Naive thymus-derived CD4-positive, alpha-beta T cell (primary cell): ENCODE measurements at places on chromosomes 2 and 18. TPM values are rescaled to one million over a fixed set of nuclear protein-coding genes. Genes with fewer than 3 reads are reported as not detected.

SGPP2 gene
- 0.68 TPM for total RNA-seq

CHRNA1 gene
- not detected for total RNA-seq

LDLRAD4 gene
- 84.3 TPM for total RNA-seq

PHLPP1 gene
- total RNA-seq: 9.7 TPM

KCNF1 gene
- not detected for total RNA-seq

RAPGEF4 gene
- 1.4 TPM in 2 replicates for total RNA-seq

ASTL gene
- 0.38 and 0.73 TPM in 2 replicates for total RNA-seq

KIF1A gene
- not detected for total RNA-seq

ASB18 gene
- total RNA-seq: not detected

POTEC gene
- not detected for total RNA-seq

TUBA4A gene
- total RNA-seq: 196 TPM

MRPL19 gene
- total RNA-seq: 25.3 TPM

CSRNP3 gene
- total RNA-seq: not detected

SCG2 gene
- total RNA-seq: not detected

GPATCH11 gene
- total RNA-seq: 17.3 TPM

MYOM1 gene
- total RNA-seq: 1.8 TPM

GALR1 gene
- not detected for total RNA-seq

CERKL gene
- total RNA-seq: 0.20 TPM

FBXO15 gene
- 1.1 TPM for total RNA-seq

IL1R1 gene
- total RNA-seq: 0.17 and 0.41 TPM in 2 replicates

SERPINB11 gene
- not detected for total RNA-seq
